Panc1 (cell line): ENCODE measurements at places on chromosomes 7 and 10.

GRCh38 chr7:108614896-108615295 is 45.2 kb downstream of the DNAJB9 start:
- no peak for DNase-seq

DNA sequence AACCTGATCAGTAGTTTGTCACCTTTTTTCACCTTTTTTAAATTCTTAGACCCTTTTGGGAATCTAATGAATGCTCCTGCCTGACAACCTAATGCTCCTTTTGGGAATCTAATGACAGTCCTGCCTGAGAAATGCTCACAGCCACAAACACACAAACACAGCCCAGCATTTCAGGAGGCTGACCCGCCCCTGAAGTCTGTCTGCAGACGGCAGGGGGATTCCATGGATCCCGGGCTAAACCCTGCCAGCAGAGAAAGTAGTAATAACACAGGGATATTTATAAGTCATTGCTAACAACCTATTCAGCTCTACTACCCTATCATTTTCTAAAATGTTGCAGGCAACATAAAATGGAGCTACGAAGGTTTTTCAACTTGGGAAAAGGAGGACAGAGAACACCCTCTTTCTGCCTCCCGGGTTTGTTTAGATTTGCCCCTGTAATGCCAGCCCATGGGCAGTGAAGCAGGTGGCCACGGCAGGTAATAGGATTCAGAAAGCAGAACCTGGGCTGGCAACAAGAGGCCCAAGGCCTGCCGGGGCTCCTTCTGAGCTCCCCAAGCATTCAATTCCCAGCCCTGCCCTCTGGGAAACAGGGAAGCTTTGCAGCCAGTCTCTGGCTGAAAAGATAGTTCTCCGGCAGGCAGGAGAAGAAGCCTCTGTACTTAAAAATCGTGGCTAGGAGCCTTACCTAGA is 65.2 kb downstream of the CREB3L2 start:
- no peak for DNase-seq

DNA sequence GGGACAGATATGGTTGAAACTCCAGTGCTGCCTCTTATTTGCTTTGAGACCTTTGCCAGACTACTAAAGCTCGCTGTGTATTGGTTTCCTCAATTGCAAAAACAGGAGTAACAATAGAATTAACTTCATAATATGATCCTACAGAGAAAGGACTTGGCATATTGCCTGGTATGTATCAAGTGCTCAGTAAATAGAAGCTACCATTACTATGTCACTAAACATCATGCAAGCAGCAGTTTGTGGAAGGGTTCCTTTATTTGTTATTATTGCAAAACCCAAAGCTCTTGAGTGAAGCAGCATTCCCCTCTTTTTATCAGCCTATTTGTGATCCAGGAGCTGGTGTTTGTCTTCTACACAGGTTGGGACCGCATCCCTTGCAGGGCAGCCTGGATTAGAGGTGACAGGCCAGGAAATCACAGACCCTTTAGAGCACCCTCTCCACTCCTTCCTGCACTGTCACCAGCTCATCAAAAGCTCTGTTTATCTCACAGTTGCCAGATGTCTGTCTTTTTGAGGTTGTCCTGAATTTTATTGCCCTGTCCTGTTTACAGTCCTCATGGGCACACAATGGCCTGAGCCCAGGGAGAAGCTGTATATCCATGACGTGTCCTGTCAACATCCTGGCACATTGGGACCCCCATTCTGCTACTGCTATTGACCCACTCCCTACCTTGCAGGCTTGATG is 121.5 kb downstream of the SNX10 start:
- DNase-seq: no peak

DNA sequence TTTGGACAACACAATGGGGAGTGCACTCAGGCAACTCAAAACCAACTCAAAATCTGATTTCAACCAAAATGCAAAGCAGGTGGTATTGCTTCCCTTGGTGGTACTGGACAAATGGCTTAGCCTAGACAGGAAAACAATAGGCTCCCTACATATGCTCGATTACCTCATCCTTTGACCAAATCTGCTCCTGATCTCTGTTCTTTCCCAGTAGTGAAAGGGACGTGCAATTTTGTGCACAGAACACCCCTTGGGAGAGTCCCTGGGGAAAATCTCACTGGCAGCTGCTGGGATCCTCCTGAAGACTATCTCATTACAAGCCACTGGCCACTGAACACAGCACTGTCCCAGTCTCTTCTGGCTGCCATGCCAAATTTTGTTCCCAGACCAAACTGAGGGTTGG is 149.2 kb upstream of the VSTM2A start:
- no peak for DNase-seq

DNA sequence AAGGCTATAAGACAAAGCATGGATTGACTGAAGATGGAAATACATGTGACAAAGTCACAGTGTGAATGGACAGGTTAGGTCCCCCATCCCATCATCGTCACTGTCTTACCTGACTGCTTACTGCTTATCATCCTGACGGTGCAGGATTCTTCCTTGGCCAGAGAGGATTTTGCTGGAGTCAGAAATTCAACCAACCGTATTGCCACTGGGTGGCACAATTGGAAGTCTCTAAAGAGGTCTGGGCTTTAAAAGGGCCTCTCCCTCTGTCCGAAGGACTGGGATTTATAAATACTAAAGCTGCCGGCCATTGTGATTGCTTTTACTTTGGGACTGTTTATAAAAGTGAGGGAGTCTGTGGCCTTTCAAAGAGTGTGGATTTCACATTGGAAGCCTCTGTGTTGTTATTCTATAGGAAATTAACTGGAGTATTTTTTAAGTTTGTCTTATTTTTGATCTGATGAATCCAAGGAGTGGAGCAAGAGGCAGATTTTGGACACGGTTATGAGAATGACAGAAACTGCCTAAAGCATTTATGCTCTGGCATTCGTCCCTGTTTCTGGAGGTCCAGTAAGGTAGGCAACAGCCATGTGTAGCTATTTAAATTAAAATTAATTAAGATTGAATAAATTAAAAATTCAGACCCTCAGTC is 113.3 kb upstream of the CREB5 start:
- DNase-seq: peak; percentile 28

DNA sequence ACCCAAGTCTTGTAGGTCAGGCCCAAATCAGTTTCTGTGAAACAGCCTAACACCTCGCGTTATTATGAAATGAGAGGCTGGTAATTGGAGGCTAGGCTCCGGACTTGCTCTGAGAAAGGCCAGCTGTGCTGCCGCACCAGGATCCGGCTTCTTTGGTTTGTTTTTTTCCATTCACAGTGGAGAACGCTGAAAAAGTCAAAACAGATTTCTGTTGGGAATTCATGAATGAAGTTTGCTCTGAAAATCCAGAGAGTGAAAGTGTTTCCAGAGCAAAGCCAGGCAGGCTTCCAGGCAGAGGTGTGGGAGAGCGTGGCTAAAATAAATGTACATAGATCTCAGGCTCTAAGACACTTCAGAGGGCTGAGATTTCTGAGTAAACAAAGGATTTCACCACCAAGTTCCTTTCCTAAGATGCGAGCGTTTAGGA is 240.1 kb downstream of the TRIL start:
- no peak for DNase-seq
